LoVo (cell line): ENCODE measurements at places on chromosomes 2 and 18.

DNA sequence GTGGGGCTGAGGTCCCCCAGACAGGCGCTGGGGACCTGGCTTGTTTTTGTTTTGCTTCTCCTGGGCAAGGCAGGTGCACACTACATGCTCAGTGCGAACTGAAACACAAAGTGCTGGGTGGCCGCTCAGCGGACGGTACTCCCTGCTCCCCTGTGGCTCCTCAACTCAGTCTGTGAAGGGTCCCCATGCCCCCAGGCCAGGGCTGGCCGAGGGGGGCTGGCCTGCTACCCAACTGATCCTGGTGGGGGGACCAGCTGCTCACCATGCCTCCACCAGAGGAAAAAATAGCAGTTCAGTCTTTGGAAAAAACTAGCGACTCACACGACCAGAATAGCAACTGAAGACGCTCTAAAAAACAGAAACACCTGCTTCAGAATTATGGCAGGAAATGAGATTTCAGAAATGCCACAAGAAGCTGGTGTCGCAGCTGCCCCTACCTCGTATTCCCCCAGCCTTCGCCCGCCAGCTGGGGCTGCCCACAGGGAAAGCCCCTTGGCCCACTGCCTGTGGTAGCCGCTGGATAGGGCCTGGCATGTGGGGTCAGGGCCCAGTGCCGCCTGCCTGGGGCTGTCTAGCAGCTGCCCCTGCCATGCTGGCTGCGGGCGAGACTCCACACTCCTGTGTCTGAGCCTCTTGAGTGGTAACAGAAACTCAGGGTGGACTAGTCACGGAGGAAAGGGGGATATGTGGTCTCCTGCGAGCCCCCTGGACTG, 43.7 kb downstream of the MEX3C start:
- no peak for DNase-seq

- no peak for DNase-seq
These were observed 24.1 kb upstream of the CHRNA1 start for GRCh38 chr2:174788291-174788929.

GRCh38 chr2:180227461-180227860, 220.4 kb upstream of the CWC22 start:
- DNase-seq, result no peak

DNA sequence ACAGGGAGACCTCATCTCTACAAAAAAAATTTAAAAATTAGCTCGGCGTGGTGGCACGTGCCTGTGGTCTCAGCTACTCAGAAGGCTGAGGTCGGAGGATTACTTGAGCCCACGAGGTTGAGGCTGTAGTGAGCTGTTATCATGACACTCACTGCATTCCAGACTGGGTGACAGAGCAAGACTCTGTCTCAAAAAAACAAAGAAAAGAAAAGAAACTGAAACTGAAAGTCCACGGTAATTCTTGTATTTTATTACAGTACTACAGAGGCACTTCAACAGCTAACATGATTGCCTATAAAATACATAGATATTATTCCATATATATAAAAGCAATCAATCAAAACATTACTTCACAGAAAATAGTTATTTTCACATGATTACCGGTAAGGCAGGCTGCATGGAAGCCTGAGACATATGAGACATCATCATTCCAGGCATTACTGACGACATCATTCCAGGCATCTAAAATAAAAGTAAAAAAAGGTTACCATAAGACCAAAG, 23.1 kb downstream of the PRPF40A start:
- peak; percentile 39 for DNase-seq

GRCh38 chr2:97359861-97360584, 229.7 kb downstream of the ANKRD36B start:
- DNase-seq, result no peak

GRCh38 chr2:86283411-86284030, 53.9 kb downstream of the REEP1 start:
- no peak for DNase-seq

DNA sequence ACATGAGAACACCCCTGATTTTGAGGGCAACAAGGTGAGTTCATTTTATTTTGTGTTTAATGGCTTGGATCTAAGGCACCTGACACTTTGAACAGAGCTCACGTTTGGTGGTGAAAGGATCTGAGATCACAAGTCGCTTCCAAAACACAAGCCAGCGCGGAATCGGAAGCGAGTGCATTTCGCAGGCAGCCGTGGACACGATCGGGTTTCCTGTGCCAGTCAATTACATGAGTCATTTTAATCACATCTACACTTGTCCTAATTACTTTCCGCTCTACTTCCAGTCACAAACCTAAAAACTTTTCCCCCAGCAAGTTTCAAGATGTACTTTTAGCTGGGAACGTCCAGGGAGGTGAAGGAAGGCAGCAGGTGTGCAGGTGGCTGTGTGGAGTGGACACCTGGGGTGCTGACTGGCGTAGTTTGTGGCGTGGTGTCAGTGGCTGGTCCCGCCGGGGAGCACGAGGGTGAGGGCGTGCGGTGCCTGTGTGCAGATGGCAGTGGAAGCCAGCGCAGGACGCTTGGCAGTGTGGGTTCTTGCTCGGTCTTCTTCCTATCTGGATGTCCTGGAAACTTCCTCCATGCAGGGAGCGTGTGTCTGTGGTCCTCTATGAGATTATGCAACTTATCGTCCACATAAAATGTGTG, 75.6 kb downstream of the DCDC2C start:
- DNase-seq, result no peak

- DNase-seq, result no peak
These were observed 2.9 kb downstream of the NEDD4L start for GRCh38 chr18:58046794-58047555.

DNA sequence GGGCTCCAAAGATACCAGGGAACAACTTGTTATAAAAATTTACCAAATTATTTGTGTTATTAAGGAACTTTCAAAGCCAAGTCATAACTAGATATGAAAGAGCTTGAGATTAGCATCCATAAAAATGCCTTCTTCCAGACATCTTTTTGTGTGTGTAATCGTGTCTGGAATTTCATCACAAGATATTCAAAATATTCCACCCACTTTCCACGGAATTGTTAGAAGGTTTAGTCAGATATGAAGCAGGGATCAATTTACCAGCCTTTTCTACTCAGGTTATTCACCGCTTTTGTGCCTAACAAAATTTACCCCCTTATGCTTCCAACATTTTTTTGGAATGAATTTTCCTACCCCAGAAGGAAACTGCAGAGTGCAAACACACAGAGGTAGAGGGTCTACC, 130.2 kb upstream of the ACVR2A start:
- no peak for DNase-seq

GRCh38 chr2:41400088-41400665, 647.6 kb upstream of the PKDCC start:
- DNase-seq, result no peak

DNA sequence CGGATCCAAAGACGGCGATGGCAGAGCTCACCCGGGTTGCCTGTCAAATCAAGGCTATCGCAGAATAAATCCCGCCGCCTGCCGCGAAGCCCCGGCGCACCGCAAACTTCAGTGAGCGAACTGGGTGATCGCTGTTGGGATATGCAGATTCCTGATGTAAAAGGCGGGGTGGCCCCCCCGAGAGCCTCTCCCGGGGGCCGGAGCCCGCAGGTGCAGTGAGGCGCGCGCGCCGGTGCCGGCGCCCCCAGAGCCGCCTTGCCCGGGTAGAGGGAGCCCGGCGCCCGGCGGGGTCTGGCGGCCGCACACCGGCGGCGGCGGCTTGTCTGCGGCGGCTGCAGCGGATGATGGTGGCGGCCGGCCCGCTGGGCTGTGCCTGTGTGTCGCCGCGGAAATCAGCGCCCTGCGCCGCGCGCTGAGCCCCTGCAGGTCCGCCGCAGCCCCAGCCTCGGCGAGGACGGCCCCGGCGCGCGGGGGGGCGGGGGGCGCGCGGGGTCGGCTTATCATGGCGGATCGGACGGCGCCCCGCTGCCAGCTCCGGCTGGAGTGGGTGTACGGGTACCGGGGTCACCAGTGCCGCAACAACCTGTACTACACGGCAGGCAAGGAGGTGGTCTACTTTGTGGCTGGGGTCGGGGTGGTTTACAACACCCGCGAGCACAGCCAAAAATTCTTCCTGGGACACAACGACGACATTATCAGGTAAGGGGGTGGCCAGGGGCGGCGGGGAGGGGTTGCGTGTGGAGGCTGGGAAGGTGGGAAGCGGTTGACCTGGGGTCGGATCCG, 1.3 kb downstream of the EML6 start:
- peak; percentile 11 for DNase-seq

DNA sequence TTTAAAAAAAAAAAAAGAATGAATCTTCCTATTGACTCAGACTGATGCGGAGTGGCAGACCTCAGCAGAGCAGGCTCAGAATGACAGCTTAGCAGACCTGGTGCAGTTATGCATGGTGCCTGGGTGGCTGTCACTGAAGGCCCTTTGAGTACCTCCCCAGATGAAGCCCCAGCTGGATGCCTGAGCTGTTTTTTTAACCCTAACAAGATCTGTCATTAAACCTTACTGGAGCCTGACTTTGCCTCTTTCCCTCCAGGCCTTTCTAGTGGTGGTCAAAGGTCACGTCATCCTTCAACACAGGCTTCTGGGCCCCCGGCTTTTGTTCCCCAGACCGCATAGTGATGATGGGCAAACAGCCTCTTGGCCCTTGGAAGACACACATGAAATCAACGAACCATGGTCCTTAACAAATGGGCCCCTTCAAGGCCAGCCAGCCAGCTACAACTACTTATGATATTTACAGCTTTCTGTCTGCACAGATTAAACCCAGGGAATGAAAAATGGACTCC, 138.3 kb upstream of the CYP1B1 start:
- no peak for DNase-seq

DNA sequence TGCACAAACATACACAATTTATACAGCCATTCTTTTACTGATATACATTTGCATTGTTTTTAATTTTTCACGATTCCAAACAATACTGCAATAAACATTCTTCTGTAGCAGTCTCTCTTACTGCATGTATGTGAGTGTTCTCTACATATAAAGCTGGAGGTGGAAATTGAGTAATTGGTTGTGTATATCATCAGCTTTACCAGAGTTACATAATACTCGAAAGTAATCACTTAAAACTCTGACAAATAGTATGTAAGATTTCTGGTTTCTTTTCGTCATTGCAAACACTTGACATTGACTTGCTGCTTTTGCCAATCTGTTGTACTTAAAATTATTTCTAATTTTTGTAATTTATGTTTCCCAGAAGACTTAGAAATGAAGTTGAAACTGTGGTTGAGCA, 110.2 kb downstream of the TDRD15 start:
- DNase-seq, result no peak

DNA sequence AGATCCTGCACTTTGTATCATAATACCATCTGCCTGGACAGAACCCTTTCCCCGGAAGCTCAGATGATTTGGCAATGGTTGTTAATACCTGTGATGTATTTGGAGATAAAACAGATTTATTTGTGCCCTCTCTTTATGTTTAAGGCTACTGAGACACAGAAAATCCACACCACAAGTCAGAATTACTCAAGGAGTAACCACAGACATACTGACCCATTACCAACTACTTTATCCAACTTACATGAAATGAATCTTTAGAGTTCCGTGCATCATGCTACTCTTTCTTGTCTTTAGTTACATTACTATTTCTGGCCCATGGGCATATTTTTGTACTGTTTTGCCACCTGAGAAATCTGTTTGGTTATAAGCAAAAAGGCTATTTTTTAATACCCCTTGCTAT, 384.0 kb downstream of the STK39 start:
- DNase-seq, result no peak

DNA sequence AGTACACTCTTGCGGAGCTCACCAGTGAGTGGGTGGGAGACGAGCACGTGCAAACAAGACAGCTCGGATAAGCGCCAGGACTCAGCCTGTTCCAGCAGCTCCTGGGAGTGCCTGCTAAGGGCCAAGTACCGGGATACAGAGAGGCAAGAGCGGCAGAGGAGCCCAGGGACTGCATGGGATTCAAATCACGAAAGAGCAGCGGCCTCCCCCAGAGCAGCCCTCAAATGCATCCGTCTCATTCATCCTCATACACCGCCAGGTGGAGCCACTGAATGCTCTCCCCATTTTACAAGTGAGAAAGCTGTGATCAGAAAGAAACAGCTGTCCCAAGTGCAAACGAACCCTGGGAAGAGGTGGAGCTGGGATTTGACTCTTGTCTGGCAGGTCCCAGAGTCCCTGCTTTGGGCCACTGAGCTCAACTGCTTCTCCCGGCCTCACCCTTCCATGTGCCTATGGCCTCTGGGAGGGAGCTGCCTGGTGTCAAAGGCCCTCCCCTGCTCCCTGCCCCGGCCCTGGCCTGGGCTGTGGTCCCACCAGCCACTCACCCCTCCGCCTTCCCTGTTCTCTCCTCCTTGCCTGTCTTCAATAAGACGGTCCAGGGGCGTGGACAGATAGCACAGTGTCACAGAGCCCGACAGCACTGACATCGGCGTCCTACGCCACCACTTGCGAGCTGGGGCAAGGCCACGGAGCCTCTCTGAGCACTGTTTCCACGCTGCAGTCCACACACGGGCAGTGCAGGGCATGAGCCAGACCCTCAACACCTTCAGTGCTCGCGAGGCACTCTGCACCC, 72.8 kb upstream of the TAF1B start:
- peak; percentile 39 for DNase-seq

DNA sequence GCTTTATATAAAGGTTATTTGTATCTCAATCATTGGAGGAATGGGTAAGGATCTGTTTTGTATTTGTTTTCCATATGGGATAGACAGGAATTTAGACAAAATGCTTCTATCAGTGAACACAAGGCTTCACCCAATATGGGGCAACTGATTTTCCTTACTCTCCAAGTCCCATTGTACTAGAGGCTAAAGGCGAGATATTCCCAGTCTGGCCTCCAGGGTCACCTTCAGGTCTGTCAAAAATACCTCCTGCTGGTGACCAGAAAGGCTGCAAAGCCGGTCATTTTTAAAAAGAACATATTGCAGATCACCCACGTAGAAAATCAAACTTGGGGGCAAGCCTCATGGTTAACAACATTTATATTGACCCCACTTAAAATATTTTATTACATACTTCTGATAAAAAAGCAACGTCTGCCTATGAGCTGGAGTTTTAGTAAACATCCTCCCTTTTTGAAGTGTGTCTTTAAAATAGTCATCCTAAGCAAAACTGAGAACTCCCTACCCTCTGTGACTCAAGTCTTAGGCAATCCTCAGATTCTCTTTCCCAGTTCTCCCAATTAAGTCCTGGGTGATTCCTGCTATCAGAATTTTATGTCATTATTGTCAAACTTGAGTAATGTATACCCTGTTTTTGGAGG, 276.6 kb downstream of the MREG start:
- DNase-seq, result no peak

GRCh38 chr2:216776066-216776850, 80.9 kb upstream of the IGFBP5 start:
- DNase-seq, result no peak

- no peak for DNase-seq
These were observed 136.9 kb downstream of the SEPTIN10 start for GRCh38 chr2:109476641-109477441.

GRCh38 chr2:238099714-238100048, 459 bp upstream of the ESPNL start:
- DNase-seq, result no peak

DNA sequence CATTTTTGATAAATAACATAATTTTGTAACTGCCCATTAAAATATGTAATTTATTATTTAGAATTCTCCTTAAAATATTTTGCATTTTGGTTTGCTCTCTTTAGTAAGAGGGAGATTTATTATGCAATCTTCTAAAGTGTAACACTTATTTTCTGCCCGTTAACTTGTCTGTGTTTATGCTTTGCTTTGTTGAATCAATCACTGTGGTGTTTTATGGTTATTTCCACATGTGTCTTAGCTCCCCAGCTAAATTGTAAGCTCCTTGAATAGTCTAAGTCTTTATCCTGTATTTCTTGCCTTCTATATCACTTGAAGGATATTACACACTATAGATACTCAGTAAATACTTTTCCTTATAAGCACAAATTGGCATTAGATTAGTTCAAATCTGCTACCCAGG, 166.6 kb upstream of the SPRED2 start:
- no peak for DNase-seq

GRCh38 chr2:33730193-33730592, 131.1 kb upstream of the FAM98A start:
- DNase-seq, result no peak

- DNase-seq, result no peak
These were observed 631.8 kb upstream of the RAB6C start for GRCh38 chr2:129347486-129348217.
